ENCODE measurements at places on chromosomes 11 and 22.

DNA sequence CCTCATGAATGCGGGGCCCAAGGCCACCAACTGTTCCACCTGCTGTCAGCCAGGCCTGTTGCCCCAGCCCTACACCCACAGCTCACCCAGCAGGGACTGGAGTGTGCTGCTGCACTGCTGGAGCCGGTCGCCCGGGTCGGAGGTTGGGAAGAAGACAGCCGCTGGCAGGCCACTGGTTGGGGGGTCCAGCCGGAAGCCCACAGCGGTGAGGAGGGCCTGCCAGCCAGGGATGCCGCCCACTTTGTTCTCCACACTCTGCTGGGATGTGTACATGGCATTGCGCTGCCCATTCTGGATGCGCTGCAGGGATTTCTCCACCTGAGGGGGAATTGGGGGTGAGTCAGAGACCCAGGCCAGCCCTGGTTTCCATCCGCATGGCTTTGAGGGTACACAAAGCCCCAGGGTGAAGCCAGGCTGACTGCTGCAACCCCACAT lies 74.2 kb upstream of the PITPNB start:
- DNase-seq, result no peak

GRCh38 chr11:69295995-69296889 lies 2.3 kb downstream of the MYEOV start:
- DNase-seq, result no peak

GRCh38 chr11:35190804-35191348 lies 51.9 kb downstream of the CD44 start:
- DNase-seq, result no peak

- DNase-seq, result no peak
Measured at GRCh38 chr11:12143461-12144258, 33.3 kb downstream of the MICAL2 start.
